ENCODE measurements at places on chromosomes 6 and 20. TPM values are rescaled to one million over a fixed set of nuclear protein-coding genes. Genes with fewer than 3 reads are reported as not detected.
A peak's percentile ranks its signal among the peaks of the same experiment; 100 is the strongest.

GRCh38 chr6:113301651-113302050 lies 555.5 kb upstream of the MARCKS start:
- no peaks in the 10 kb centered on the region for H3K4me1 ChIP-seq
- no peak overlapping the region for H3K27ac ChIP-seq
- no peaks in the 10 kb centered on the region for H3K36me3 ChIP-seq
- no peaks in the 10 kb centered on the region for H3K27me3 ChIP-seq
- no peak for DNase-seq

Gene PRL
- 1.1 TPM for total RNA-seq

- DNase-seq, result no peak
- H3K27me3 ChIP-seq, result no peaks in the 10 kb centered on the region
- no peaks in the 10 kb centered on the region for H3K4me1 ChIP-seq
- no peak overlapping the region for H3K27ac ChIP-seq
- no peak overlapping the region for H3K4me3 ChIP-seq
Observed at GRCh38 chr20:48612335-48612734, 215.5 kb downstream of the PREX1 start.

Gene RBPJL
- not detected for total RNA-seq

DNA sequence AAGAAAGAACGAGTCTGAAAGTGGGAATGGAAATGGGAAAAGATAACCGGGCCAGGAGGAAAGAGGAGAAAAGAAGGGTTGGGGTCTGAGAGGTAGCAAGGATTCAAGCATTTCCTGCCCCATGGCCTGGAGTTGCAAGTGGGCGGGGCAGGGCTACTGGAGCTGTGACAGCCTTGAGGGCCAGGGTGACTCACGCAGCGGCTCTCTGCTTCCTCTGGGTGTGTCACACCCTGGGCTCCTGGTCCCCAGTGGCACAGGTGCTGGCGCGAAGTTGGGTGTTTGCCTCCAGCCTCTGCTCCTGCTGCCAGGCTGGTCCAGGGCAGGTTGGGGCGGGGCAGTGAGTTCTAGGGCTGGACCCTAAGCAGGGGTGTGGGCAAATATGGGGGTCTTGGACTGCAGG lies 3.3 kb upstream of the ULBP3 start:
- H3K27me3 ChIP-seq, result no peaks in the 10 kb centered on the region
- no peak overlapping the region for H3K4me3 ChIP-seq
- no peaks in the 10 kb centered on the region for H3K36me3 ChIP-seq
- no peaks in the 10 kb centered on the region for H3K4me1 ChIP-seq

DNA sequence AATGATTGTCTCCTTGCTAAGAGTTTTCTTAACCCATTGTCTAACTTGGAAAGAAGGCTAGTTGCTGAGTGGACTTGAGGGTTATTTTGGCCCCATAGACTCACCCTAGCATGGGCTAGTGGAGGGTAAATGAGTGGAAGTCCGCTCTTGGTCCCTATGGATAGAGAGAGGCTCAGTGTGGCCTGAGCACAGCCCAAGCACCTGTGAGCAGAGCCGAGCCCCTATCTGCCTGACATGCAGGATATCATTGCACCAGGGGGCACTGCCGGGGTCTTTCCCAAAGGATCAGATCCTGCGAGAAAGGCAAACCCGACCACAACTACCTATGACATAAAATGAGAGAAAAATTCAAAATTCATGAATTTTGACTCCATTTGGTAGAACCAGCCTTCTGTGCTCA lies 70.6 kb upstream of the GGTLC1 start:
- no peaks in the 10 kb centered on the region for H3K27me3 ChIP-seq
- no peak for DNase-seq
- H3K4me3 ChIP-seq, result no peak overlapping the region
- no peaks in the 10 kb centered on the region for H3K4me1 ChIP-seq
- no peaks in the 10 kb centered on the region for H3K36me3 ChIP-seq
- H3K27ac ChIP-seq, result no peak overlapping the region

DNA sequence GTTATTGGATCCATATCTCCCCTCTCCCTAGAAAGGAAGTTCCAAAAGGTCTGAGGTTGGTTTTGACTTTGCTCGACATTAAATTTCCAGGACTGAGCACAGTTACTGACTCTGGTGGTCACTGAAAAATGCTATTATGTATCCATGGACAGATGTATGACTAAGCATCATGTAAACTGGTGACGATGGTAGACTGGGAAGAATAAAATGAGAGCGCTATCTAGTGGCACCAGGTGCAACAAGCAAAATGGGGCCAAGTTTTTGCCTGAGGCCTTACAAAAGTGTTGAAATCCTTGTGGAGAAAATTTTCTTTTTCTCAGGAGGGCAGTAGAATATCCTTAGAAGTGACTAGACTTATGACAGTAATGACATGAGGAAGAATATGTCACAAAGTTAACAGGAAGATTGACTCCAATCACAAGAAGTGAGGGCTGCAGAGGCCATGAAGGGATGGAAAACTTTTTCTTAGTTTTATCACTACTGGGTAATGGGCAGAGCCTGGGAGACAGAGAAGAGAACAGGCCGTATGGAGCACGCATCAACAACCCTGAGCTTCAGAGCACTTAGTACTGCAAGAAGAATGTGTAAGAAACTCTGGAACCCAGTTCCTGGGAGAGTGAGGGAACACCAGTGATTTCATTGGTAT lies 88.9 kb upstream of the ELOVL5 start:
- H3K27ac ChIP-seq, result no peak overlapping the region
- DNase-seq, result peak; percentile 29
- no peaks in the 10 kb centered on the region for H3K36me3 ChIP-seq
- H3K27me3 ChIP-seq, result no peaks in the 10 kb centered on the region

DNA sequence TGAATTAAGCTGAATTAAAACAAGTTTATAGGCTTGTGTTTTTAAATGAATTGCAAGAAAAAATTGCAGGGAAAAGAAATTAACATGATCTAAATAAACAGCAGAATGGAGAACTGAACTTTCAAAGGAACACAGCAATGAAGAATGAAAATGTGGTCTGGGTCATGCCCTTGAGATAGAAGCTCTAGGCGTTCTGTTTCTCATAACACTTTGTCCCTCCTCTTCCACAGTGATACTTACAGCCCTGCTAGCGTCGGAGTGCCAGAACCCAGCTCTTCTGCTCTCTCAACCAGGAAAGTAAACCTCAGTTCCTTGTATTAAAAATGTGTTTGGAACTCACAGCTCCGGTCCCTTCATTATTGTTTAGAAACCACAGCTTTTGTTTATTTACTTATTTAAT lies 11.4 kb downstream of the HMGCLL1 start:
- no peaks in the 10 kb centered on the region for H3K27me3 ChIP-seq
- H3K36me3 ChIP-seq, result no peaks in the 10 kb centered on the region
- H3K4me1 ChIP-seq, result no peaks in the 10 kb centered on the region
- DNase-seq, result no peak

DNA sequence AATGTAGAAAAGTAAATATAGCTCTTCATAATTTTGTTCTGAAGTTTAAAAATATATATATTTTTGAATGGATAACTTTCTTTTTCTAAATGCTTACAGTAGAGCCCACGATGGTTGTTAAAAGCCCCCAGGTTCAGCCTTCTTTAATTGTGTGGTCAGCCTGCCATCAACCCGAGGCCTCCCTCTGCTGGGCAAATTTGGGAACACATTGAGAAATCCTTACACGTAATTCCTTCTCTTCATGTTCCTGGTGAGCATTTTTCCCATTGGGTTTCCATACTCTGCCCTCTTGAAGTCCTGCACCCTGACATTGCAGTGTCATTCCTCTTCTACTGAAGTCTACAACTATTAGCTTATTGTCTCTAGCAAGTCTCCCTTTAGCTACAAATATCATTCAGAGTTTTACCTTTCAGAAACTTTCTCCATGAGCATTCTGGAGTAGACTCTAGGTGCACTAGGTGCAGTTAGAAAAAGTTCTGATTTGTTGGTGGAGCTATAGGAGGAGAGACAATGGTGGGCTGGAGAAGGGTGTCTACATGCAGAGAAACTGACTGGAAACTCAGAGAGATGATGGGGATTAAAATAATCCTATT lies 40.6 kb downstream of the TRIM38 start:
- no peaks in the 10 kb centered on the region for H3K4me1 ChIP-seq
- H3K4me3 ChIP-seq, result no peak overlapping the region
- H3K27me3 ChIP-seq, result no peaks in the 10 kb centered on the region
- H3K36me3 ChIP-seq, result no peaks in the 10 kb centered on the region
- no peak overlapping the region for H3K27ac ChIP-seq
